ENCODE measurements at places on chromosomes 7 and 10.

DNA sequence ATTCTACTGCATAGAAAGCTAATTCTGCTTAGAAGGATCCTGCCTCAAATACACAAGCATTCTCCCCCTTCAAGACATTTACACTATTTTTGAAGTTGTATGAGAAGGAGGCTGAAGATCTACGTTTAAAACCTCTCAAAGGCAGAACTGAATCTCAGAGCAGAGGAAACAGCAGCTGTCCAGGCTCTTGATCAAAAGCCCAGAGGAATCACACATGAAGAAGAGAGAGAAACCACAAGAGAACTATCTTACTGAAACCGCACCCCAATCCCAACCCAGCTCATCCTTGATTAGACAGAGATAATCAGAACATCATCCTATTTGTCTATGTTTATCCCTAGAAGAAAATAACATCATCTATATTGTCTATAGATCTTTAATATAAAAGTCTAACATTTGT, 2.2 kb upstream of the DNAJC1 start:
- no peak for DNase-seq

DNA sequence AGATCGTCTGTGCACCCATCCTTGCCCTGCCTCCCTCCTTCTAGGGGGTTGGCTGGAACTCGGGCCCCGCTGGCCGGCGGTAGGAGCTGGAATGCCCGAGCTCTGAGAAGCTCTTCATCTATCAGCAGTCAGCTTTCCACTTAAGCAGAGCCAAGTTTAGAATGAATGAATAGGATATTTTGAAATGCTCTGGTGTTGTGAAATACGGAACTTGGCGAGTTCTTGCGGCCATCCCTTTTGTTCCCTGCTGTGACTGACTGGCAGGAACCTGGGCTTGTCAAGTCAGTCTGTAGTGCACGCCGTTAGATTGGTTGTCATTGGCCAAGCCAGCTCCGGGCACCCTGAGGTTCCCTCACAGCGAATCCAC, 33.3 kb downstream of the FOXK1 start:
- no peak for DNase-seq

GRCh38 chr10:14605231-14605925, 169.3 kb downstream of the FAM107B start:
- no peak for DNase-seq

- no peak for DNase-seq
Measured at GRCh38 chr10:96982149-96982930, 150.2 kb downstream of the LCOR start.

- no peak for DNase-seq
Measured at GRCh38 chr10:6212806-6213205, 10.1 kb downstream of the PFKFB3 start.

DNA sequence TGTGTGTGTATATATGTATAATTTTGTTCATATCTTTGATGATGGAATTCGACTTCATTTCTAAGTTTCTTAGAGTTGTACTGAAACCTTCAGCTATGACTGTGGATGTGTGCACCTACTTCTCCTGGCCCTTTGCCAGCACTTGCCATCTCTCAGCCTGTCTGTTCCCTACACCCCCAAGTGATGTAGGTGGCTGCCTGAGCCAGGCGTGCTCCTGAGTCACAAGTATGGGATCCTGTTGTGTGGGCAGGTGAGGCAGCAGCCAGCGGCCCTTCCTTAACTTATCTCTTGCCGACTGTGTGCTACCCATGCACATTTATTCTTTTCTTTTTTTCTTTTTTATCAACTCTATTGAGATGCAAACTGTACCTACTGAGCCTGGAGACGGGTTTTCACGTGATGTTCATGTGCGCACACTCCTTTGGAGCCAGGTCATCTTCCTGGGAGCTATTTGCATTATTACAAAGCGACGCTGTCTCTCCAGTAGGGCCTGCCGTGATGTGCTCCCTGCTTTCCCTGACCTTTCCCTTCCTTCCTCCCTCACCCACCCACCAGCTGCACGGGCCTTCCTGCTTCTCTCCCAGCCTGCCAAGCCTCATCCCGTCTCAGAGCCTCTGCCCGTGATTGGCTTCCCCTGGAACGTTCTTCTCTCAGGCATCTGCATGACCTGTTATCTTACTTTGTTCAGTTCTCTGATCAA, 31.3 kb upstream of the GALNT11 start:
- DNase-seq = no peak

DNA sequence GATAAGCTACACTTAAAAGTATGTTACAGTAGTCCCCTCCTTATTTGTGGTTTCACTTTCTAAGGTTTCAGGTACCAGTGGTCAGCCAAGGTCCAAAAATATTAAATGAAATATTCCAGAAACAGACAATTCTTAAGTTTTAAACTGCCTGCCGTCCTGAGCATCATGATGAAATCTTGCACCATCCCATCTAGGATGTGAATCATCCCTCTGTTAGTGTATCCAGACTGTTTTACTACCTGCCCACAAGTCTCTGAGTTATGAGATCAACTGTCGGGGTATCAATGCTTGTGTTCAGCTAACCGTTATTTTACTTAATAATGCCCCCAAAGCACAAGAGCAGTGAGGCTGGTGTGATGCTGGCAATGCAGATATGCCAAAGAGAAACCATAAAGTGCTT, 11.4 kb downstream of the KDM7A start:
- no peak for DNase-seq

DNA sequence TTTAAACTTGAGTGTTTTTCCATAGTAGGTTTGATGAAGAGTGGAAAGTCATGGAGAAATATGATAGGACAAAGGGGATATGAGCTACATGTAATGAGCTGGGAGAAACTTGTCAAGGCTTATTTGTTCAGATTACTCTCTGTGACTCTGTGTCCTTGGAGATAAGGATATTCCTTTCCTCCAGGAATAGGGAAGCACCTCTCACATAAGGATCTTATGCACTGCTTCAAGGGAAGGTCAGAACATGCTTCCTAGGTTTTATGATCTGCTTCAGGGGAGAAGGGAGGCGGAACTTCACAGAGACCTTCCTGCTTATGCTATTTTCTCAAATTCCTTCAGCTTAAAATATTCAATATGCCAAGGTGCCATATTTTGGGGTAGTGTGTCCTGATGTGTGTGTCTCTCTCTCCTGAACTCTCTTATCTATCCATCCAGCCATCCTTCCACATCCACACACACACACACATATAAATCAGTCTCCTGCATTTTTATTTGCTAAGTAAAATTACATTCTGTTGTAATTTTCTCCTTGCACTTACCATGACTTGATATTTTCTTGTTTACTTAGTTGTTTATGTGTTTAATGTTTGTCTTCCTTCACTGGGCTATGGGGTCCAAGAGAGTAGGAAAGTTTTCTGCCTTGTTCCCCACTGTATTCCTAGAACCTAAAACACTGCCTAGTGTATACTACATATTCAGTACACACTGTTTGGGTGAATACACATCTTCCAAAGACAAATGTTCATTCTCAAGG, 26.4 kb downstream of the ARL4A start:
- DNase-seq = no peak

DNA sequence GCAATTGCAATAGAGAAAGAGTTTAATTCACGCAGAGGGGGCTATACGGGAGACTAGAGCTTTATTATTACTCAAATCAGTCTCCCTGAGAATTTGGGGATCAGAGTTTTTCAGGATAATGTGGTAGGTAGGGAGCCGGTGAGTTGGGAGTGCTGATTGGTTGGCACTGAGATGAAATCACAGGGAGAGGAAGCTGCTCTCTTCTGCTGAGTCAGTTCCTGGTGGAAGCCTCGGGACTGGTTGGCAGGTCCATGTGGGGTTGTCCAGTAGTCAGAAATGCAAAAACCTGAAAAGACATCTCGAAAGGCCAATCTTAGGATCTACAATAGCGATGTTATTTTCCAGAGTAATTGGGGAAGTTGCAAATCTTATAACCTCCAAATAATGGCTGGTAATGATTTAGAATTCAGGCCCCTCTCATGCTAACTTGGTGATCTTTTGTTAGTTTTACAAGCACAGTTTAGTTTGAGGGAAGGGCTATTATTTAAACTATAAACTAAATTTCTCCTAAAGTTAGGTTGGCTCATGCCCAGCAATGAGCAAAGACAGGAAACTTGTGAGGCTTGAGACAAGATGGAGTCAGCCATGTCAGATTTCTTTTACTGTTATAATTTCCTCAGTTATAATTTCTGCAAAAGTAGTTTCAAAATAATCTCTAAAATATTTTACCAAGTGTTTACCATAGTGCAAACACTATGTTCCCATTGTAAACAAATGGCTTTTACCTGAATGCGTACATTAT, 39.4 kb upstream of the SLC25A13 start:
- no peak for DNase-seq

DNA sequence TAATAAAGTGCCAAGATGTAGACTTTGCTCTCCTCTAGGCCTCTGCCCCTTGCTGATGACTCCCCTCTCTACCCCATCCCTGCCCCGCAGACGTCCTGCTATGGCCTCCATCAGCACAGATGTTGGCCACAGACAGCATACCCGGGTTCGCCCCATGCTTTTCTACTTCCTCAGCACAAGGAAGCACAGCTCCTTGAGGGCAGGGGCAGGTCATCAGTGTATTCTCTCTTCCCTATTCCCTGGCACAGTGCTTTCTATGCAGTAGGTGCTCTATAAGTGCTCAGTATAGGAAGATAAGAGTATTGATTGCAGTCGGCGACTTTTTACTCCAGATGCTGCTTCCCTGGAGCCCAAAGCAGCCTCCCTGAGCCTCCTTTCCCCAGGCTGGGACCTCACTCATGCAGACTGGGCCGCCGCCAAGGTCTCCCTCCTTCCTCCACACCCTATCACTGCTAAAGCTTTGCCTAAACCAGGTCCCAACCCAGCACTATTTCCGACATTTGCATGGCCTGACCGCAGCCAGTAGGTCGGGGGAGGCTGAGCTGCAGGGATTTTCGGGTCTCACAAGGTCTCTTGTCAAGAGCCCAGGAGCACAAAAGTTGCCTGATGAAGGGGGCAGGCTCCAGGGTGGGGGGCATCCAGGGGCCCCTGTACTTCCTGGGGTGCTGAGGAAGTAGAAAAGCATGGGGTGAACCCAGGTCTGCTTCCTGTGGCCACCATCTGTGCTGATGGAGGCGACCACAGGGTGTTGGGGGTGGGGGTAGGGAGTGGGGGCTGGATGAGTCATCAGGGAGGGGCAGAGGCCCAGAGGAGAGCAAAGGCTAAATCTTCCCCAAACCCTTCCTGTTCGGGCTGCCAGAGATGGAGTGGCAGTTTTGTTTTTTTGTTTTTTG, 8.0 kb downstream of the CALHM3 start:
- DNase-seq = peak; percentile 25

DNA sequence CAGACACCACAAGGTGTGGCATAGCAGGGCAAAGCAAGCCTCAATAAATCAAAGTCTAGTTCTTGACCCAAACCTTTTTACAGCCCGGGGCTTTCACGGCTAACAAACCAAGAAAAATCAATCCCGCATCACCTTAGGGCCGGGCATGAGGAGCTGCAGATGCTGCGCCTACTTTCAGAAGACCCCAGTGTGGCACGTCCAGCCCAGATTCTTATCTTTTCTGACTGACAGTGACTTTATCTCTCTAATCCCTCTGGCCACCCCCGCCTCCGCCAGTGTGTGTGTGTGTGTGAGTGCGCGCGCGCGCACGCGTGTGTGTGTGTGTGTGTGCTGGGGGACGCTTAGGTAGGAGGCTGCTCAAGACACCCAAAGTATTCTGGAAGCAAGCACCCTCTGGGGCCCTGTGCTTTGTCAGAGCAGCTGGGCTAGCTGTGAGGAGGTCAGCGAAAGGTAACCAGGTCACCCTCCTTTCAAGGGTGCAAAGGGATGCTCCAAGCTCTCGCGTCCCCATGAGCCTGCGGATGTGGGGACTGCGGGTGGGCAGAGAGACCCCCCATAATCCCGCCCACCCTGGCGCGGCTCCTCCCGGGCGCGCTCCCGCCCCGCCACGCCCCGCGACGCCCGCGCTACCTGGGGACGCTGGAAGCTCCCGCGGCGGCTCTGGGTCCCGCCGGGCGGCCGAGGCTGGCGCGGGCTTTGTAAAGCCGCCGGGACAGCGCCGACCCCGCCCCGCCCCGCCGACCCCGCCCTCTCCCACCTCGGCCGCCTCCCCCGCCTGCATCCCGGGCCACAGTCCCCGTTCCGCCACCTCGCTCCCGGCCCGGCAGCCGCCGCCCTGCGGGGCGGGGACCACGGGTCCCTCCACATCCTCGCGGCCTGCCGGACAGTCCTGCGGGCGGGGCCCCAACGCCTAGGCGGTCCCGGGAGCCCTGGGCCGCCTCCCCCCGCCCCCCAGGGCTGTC, 57.1 kb upstream of the RHOBTB1 start:
- no peak for DNase-seq

- DNase-seq = no peak
Measured at GRCh38 chr10:122020226-122020625, 31.3 kb downstream of the TACC2 start.

GRCh38 chr7:37201003-37201875, 247.4 kb downstream of the ELMO1 start:
- no peak for DNase-seq

- no peak for DNase-seq
Measured at GRCh38 chr10:8133146-8133545, 78.7 kb downstream of the GATA3 start.

- DNase-seq = peak; percentile 53
Measured at GRCh38 chr10:104337985-104338735, at the start of gene ITPRIP. TSS of gene ITPRIP (minus strand) at chr10:104338465. CDS start at chr10:104316051, 22,414 bp downstream.

GRCh38 chr10:88680958-88681357, 16.7 kb downstream of the LIPF start:
- DNase-seq = no peak

GRCh38 chr7:44244282-44244681, 43.5 kb downstream of the YKT6 start:
- DNase-seq = no peak

DNA sequence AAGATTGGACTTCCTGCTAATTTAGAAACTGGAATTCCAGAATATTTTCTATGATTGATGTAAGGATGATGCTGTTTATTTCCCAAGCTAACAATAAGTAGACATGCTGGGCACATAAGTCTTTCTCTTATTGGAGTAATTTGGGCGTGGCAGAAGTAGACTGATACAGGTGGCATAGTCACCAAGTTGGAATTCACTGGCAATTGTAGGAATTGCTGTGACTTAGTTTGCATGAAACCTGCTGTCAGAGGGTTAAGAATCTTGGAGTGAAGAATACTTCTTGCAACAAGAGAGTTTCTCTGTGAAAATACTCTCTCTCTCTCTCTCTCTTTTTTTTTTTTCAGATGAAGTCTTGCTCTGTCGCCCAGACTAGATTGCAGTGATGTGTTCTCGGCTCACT, 569.7 kb downstream of the REEP3 start:
- DNase-seq = no peak

DNA sequence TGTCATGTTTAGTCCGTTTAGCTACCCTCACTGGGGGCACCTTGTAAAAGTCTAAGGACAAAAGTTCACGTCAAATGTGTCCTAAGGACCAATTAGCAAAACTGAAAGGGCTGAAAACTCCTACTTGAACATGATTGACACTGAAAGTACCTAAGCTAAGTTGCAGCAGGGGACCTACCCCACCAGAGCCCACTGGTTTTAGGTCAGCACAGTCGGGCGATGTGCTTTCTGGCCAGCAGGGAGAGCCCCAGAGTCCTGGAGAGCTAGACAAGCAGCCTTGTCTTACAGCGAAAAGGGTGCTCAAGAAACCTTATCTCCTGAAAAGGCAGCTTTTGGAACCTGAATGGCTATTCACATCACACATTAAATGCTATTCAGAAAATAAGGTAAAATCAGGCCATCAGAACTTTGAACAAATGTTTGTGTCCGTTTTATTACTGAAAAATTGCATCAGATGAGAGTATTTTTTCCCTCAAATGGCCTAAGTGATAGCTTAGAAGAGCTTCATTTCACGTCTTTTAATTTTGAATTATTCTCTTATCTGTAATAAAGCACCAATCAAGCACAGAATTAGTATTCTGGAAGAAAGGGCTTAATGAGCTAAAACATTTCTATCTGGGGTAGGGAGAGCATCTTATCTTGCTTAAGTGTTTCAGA, 52.2 kb upstream of the MKI67 start:
- no peak for DNase-seq
